T-helper 9 cell (primary cell): ENCODE measurements at places on chromosomes 2 and 18.

GRCh38 chr2:144183727-144184126 is 336.2 kb downstream of the ZEB2 start:
- DNase-seq: peak; percentile 53

GRCh38 chr18:35969676-35970075 is 2.8 kb upstream of the RMP24 start:
- DNase-seq: no peak

- DNase-seq: no peak
These were observed 852.9 kb downstream of the DCDC2C start for GRCh38 chr2:4556135-4556896.

- no peak for DNase-seq
These were observed 99.4 kb upstream of the SCN7A start for GRCh38 chr2:166593403-166593802.

DNA sequence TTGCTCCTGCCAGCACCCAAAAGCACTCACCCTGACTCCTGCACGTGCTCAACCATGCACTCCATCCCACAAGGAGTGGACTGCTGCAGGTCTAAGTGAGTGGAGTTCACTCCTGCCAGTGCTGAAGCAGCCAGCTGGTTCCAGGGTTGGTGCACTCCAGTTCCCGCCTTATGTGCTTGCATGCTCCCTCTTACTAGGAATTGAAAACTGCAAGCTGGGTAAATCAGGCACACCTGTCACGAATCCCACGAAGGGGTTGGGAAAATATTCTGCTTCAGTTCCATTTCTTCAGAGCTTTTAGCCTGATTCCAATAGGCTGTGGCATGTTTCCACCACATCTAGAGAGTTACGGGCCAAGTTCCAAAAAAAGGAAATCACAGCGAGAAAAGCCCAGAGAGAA is 1365.5 kb upstream of the CHAC2 start:
- no peak for DNase-seq

- peak; percentile 5 for DNase-seq
These were observed 995 bp downstream of the TMEM127 start for GRCh38 chr2:96264656-96265348.

DNA sequence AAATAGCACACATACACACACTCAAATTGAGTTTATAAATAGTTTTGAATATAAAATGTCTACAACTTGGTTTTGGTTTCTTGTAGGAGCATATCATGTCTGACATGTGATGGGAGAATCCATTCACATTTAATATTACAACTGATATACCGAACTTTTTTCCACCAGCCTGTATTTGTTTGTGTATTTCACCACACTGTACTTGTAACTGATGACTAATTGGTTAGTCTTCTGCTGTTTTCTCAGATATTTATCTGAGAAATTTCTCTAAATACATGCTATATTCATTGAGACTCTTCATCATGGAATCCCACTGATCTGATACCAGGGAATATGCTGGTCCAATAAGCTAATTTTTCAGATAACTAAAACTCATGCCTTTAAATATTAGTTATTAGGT is 56.3 kb upstream of the UBXN4 start:
- no peak for DNase-seq

DNA sequence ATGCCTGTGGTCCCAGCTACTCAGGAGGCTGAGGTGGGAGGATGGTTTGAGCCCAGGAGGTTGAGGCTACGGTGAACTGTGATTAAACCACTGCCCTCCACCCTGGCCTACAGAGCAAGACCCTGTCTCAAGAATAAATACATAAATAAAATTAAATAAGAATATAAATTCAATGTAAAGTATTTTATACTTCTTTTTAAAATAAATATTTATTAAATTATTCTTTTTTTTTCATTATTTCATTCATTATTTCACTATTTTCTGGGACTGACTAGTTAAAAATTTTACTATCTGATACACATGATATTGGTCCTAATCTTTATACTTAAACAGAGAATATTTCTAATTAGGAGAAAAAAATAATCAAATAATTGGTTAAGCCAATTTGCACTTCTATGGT is 917.6 kb downstream of the ERBB4 start:
- DNase-seq: no peak

- no peak for DNase-seq
These were observed 63.3 kb upstream of the ACTR3 start for GRCh38 chr2:113826346-113827285.

DNA sequence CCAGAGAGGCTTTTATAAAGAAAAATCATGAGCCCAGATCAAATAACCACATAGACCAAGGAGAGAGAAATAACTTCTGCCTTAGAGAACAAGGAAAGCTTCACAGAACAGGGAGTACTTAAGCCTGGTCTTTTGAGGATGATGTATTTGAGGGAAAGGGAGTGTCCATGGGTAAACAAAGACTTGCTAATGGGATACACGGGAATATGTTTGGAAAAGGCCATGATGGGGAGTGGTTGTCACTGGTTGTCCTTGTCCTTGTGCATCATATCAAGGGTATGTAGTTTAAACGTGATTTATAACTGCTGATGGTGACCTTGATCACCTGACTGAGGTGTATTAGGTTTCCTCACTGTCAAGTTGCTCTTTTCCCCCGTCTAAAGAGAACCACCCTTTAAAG is 169.9 kb downstream of the FAM210A start:
- no peak for DNase-seq

GRCh38 chr2:53257287-53257686 is 510.3 kb upstream of the CHAC2 start:
- no peak for DNase-seq

- no peak for DNase-seq
These were observed 140.4 kb upstream of the KLHL29 start for GRCh38 chr2:23244617-23245016.

DNA sequence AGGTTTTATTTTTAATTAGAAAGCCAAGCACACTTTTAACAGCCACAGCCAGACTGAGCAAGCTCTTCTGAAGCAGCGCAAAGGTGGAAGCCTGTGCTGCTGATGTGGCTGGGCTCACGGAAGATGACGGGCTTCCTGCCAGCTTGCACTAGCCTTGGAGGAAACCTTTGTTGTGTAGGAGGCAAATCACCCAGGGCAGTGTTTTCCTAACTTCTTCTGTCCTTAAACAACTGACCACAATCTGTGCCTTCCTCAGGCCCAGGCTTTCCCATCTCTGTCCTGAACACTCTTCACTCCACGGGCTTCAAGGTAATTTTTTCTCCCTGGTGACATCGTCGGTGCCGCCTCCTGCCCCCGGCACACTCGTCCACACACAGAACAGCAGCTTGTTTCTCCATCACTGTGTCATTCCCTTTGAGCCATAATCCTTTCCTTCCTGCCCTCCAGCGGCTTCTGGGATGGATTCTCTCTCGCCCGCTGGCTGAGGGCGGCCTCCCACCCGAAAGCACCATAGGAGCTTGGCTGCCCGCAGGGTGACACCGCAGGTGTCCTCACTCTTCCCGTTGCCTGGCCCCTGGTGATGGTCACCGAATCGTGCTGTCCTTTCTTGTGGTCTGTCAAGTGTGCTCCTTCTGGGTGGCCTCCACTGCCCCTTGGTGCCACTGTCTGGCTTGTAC is 31.1 kb upstream of the INHBB start:
- DNase-seq: no peak

- DNase-seq: no peak
These were observed 1257.4 kb upstream of the ZEB2 start for GRCh38 chr2:145777297-145777696.

DNA sequence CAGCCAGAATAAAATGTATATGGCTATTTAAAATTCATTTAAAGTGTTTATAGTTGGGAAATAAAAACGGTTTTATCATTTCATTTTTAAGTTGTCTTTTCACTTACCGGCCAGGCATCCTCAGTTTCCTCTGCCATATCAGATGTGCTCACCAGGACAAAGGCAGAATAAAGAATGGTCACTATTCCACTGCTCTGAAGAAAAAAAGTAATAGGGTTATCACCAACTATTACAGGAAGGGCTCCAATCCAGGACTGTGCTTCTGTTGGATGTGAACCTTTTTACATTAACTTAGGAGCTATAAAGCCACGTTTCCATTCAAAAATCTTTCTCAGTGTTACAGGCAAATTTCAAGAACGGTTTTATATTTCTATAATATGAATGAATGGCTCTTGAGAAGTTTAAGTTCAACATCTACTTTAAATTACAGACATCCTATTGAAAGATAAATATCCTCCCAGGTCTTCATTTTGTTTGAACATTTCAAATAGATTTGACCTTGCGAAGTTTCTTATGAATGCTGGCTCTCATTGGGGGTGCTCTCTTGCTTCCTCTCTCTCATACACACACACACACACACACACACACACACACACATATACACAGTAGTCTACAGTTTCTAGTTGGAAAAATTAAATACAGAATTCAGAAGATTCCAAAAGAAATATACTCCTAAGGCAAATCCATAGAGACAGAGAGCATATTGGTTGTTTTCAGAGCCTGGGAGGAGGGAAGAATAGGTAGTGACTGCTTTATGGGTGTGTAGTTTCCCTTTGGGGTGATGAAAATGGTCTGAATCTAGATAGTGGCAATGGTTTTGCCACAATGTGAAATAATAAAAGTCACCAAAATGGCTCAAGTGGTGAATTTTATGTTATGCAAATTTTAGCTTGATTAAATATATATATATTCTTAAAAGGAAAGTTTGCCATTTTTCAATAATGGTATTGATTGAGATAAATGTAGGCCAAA is 2.9 kb upstream of the SLC40A1 start:
- no peak for DNase-seq

GRCh38 chr18:12239431-12239830 is 14.7 kb upstream of the CIDEA start:
- DNase-seq: no peak

GRCh38 chr2:224151161-224151560 is 112.1 kb upstream of the SERPINE2 start:
- no peak for DNase-seq

DNA sequence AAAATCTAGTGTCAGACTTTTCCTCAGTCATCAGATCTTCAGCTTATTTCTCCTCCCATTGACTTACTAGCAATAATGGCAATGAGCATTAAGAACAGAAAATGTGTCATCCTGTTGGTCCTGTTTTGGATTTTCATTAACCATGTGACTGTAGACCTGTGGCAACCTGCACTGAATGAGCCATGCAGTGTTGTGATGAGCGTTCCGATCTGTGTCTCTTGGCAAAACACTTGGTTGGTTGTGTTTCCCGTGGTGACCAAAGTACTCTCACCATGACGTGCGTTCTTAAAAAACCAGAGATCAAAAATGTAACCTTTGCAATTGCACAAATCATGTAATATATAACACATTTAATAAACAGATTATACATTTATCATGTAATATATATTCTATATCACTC is 138.6 kb downstream of the MAP3K20 start:
- no peak for DNase-seq

DNA sequence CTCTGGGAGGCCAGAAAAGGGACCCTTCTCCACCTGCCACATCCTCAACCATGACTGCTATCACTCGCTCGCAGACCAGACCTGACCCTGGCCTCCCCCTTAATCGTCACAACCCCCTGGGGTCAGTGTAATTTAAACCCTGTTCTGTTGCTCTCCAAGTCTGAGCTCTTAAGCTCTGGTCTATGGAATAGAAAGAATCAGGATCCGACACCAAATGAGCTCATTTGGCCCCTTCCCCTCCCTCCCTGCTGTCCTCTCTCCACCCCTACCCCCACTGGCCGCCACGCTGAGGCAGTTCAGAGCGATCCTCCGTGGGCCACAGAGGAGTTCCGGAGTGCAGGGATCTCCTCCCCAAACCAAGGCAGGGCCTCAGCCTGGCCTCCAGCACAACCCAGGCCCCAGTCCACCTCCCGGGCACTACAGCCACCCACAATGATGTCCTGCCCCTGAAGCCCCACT is 5.3 kb downstream of the DNMT3A start:
- DNase-seq: no peak

DNA sequence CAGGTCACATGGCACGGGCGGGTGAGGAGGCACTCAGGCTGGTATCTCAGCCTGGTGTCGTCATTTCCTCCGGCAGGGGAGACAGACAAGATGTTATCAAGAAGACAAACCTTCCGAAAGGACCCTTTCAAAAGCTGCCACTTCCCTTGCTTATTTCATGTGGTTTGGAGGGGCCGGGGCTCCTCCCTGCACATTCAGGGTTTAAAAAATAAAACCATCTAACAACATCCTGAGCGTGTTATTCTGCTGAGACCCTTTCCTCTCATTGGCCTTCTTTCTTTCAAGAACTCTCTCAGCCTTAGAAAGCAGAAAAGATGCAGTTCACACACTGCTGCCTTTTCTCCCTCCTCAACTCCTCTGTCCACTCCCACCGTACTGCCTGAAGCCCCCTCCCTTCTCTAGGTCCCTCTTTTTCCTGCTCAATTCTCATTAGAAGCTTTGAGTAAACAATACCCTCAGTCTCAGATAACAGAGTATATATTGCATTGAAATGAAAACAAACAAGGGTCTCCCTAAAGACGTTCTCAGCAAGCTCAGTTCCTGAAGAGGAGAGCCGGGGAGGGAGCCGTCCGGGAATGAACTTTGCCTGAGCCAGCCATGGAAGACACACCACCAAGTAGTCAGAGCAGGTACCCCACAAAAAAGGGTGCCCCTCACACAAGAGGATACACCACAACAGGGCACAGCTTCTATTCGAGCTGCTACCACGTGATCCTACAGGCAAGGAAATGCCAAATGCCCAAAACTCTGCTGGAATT is 9.7 kb downstream of the SMAD7 start:
- peak; percentile 86 for DNase-seq

DNA sequence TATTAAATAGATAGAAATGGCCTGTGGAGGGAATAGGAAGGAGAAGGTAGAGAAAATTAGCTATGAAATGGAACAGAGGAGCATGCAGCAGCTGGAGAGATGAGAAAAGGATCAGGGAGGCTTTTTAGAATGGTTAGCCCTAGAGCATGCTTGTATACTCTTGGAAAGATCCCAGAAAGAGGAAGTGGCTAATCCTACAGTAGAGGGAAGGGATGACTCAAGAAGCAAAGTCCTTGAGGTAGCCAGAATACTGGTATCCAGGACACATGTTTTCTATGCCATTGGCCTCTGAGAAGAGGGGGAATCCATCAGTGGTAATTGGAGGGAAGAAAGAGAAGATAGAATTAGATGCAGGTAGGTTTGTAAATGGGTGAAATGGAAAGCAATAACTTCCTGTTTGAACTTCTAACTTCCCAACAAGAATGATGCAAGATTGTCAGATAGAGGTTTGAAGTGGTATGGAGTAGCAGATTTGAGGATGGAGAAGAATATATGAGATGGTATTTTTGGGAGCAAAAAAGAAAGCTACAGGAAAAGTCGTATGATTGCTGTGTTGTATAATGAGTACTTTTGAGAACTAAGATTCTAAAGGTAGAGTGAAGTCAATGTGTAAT is 17.1 kb upstream of the OSBPL6 start:
- DNase-seq: no peak

DNA sequence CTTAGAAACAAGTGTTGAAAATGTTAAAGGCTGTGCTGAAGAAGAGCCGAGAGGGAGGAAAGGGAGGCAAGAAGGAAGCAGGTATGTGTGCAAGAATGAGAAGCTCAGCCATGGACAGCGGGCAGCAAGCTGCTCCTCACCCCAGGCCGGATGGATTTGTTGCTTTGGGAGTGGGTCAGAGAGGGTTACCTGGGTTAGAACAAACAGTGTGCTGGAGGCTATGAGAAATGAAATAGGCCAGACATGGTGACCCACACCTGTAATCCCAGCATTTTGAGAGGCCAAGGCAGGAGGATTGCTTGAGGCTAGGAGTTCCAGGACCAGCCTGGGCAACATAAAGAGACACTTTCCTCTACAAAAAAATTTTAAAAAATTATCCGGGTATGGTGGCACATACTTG is 97.5 kb downstream of the TANC1 start:
- DNase-seq: no peak
